ENCODE measurements at places on chromosomes 12 and 14. TPM values are rescaled to one million over a fixed set of nuclear protein-coding genes. Genes with fewer than 3 reads are reported as not detected.

SAMD15 gene
- not detected for total RNA-seq

DNA sequence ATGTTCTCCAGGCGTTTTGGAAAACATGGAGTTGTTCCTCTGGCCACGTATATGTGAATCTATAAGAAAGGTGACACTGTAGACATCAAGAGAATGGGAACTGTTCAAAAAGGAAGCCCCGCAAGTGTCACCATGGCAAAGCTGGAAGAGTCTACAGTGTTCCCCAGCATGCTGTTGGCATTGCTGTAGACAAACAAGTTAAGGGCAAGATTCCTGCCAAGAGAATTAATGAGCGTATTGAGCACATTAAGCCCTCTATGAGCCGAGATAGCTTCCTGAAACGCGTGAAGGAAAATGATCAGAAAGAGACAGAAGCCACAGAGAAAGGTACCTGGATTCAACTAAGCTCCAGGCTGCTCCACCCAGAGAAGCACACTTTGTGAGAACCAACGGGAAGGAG lies 92.5 kb upstream of the EIF5 start:
- DNase-seq, result no peak

GRCh38 chr14:104895207-104895785 lies 29.4 kb upstream of the PLD4 start:
- DNase-seq, result no peak

GRCh38 chr12:117214797-117215196 lies 24.5 kb upstream of the FBXO21 start:
- DNase-seq, result no peak

GRCh38 chr14:23694085-23694948 lies 58.2 kb downstream of the DHRS2 start:
- DNase-seq, result no peak

- no peak for DNase-seq
Observed at GRCh38 chr14:21231020-21231652, 38.1 kb downstream of the HNRNPC start.

DNA sequence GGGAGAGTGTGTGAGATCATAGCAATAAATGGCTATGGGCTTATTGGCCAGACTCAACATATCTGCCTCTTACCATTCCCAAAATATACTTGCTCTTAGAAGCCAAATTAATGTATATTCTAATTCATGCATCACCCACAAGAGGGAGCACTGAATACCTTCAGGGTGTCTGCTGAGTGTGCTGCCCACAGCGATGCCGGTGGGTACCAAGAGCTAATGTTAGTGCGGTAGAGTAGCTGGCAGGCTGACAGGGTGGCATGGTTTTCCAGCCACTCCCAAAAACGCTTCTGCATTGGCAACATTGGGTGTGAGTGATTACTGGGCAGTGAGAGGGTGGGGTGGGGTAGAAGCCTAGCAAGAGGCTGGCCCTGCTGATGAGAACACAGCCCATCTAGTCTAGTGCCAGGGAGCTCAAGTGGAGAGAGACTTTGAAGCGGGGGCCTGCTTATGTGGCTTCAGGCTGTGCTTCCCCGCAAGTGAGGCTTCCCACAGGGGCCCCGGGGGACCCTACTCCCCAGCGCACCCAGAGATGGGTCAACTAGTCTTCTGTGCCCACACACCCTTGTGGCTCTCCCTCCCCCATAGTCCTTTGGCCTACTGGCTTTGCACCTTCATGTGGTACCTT lies 9.2 kb upstream of the PLEKHD1 start:
- no peak for DNase-seq

SERPINA3 gene
- 50.9 TPM for total RNA-seq

GRCh38 chr14:49919825-49920659 lies 27.2 kb downstream of the ARF6 start:
- no peak for DNase-seq

GRCh38 chr14:57659052-57659451 lies 165.4 kb upstream of the CCDC198 start:
- DNase-seq, result no peak

RHEBL1 gene
- not detected for total RNA-seq

AKAP3 gene
- 3.6 TPM for total RNA-seq

KRT3 gene
- not detected for total RNA-seq
